ENCODE measurements at places on chromosomes 2 and 18.
A peak's percentile ranks its signal among the peaks of the same experiment; 100 is the strongest.

- no peak for DNase-seq
Measured at GRCh38 chr18:22838221-22838620, 94.9 kb upstream of the RBBP8 start.

DNA sequence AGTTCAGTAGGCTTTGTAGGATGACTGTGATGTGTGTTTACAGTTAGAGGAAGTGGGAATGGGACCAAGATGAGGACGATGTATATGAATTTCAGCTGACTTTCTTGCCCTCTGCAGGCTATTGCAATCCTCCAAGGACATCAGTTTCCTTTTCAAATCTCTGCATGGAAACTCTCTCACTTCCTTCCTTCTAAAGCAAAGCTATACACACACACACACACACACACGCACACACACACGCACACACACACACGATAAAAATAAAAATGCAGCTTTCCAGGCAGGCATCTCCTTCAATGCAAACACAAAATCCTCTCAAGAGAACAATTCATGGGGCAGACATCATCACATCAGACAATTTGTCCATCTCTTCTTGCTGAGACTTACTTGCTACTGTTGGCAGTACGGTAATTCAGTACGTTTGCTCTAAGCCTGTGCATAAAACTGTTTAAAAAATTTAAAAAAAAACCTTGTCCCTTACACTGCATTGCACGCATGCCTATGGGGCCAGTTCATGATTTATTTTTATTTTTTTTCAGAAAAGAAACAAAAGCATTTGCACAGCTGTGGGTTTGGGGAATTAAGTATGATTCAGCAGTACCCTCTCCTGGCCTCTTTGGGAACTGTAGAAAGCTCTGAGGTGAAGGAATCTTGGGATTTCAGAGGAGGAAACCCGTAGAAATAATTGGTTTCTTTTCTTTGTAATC lies 27.1 kb upstream of the ICOS start:
- no peak for DNase-seq

DNA sequence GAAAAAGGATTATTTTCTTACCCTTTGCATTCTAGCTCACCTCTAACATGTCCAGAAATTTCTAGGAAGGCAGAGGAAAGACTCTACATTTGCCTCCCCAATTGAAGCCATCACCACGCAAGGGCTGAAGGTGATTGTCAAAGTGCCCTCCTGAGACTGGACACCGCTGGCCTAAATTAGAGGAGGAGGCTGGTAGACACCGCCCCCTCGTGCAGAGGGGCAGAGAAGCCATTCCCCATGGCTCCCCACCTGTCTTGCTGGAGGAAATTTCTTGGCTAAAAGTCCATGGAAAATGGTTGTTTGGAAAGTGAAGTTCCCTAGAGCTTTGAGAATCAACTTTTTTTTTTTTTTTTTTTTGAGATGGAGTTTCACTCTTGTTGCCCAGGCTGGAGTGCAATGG lies 31.3 kb upstream of the CREB1 start:
- DNase-seq, result no peak

- DNase-seq, result no peak
Measured at GRCh38 chr2:123651151-123651550, 373.9 kb upstream of the CNTNAP5 start.

- DNase-seq, result no peak
Measured at GRCh38 chr2:32360416-32360815, 3.6 kb downstream of the BIRC6 start.

DNA sequence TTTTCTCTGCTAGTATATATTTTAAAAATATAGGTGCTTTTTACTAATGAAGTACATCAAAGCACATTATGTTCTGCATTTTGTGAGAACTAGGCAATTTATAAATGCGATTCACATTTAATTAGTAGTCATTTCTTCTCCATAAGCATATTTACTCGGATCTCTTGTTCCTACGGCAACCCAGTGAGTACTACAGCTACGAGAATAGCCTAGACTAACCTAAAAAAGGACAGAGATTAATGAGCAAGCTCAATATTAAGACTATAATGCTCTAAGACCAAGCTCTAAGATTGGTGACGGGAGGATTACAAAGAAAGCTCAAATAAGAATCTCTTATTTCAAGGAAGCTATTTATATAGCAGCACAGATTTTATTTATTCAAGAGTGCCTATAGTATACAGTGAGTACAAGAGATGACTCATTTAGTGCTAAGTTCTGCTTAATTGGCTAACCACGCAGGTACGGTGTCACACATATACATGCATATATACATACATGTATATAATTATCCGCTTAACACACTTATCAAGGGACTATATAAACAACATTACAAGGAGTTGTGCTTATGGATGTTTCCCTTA lies 364.7 kb downstream of the GPD2 start:
- DNase-seq, result no peak

- no peak for DNase-seq
Measured at GRCh38 chr2:27717070-27717795, 53.5 kb downstream of the SLC4A1AP start.

- no peak for DNase-seq
Measured at GRCh38 chr2:176567361-176567760, 298.1 kb downstream of the MTX2 start.

- DNase-seq, result no peak
Measured at GRCh38 chr2:6921321-6921922, 4.2 kb downstream of the RNF144A start.

DNA sequence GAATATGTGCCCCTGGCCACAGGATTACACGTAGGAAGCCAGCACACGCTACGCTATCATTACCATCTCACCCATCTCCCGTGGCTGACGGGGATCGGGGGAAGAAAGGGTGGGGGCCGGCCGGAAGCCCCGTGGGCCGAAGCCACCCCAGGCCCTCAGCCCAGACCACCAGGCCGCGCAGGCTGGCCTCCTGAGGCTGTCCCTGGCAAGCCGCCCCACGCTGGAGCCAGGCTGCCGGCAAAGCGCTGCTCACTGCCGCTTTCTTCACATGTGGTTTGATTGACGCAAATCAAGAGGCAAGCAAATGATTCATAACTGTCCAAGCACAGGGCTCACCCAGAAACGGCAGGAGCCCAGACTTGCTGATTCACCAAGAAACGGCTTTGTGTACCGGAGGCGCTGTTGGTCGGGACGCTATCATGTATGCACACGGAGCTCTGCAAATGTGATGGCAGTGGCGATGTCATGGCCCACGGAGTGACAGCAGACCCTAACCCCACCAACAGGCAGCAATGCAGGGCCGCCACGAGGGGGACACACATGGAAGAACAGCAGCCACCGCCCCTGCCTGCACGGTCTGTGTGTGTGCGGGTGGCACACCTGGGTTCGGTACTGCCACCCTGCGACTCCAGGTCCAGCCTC lies 125.7 kb downstream of the HDAC4 start:
- DNase-seq, result peak; percentile 71

DNA sequence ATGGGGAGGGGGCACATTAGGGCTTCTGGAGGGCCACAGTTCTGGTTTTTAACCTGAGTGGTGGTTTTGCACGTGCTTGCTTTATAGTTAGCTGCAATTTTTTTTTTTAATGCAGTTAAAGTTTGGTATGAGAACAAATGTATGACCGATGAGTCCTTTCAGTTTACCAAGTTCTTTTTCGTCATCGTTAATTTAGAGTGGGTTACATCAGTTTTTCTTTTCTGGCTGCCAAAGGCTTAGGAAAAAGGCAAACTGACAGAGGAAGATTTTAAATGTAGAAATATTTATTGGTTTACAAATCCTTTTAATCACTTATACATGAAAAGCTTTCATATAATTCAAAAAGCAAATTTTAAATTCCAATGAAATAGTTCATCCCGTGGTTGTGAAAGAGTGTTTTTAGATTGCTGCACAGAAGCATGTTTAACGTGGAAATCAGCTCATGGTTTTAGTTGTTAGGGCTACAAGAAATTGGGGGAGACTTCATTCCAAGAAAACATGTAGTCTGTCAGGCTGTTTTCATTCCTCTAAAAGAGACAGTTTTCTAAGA lies 82.9 kb downstream of the MSH2 start:
- no peak for DNase-seq

- DNase-seq, result peak; percentile 12
Measured at GRCh38 chr2:225052703-225053102, 10.4 kb upstream of the DOCK10 start.

DNA sequence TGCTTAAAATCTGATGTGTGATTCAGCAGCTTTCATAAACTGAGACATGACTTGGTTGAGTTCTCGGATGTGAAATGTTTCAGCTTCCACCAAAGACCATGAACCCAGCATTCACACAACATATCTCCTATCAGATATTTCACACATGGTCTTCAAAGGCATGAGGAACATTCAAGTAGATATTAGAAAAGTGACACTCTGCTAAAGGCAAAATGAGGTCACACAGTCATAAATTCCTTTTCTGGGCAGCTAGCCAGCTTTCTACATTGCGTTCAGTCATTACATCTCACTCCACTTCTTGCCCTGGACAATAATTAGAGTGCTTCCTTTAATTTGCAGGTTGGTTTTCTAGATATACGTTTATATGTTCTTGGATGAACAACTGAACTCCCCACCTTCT lies 96.7 kb downstream of the GAREM1 start:
- no peak for DNase-seq

DNA sequence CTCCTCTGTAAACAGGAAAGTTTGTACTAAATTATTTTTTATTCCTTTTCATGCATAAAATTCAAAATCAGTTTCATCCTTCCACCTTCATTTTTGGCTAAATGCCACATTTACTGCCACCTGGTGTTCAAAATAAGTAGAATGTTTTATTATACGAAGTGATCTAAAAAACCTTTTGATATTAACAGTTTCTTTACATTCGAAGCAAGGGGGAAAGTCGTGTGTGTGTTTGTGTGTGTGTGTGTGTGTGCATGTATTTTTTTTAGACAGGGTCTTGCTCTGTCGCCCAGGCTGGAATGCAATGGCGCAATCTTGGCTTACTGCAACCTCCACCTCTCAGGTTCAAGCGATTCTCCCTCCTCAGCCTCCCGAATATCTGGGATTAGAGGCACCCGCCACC lies 9.0 kb upstream of the SCN9A start:
- no peak for DNase-seq

DNA sequence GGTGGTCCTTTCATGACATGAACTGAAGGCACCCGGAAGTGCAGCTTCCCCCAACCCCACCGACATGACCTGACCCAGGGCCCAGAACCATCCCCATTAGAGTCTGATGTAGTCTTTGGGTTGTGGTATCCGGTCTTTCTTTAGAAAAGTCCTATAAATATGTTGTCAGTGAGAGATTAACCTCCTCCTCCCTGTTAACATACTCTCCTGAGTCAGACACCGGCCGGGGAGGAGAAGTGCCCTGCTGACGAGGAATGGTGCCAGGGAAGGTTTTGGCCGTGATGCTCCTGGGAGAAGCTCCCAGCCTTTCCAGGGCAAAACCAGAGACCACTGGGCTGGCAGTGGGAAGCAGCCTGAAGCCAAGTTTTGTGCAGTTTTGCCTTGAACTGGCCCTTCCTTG lies 109.0 kb downstream of the LAMA3 start:
- DNase-seq, result no peak

- no peak for DNase-seq
Measured at GRCh38 chr18:12828116-12829051, 55.7 kb downstream of the PTPN2 start.

- DNase-seq, result no peak
Measured at GRCh38 chr2:239161711-239162140, 239.1 kb downstream of the HDAC4 start.

DNA sequence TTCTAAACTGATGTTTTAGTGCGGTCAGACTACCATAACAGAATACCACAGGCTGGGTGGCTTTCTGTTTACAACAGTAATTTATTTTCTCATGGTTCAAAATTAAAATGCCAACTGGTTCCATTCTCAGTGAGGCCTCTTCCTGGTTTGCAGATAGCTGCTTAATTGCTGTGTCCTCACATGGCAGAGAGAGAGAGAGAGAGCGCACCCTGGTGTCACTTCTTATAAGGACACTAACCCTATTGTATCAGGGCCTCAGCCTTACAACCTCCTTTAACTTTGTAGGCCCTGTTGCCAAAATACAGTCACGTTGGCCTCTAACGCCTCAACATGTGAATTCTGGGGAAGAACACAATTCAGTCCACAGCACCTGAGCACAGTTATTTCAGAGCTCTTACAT lies 37.5 kb upstream of the ZNF385B start:
- no peak for DNase-seq

GRCh38 chr2:213818436-213818835 lies 534.2 kb downstream of the SPAG16 start:
- DNase-seq, result no peak

DNA sequence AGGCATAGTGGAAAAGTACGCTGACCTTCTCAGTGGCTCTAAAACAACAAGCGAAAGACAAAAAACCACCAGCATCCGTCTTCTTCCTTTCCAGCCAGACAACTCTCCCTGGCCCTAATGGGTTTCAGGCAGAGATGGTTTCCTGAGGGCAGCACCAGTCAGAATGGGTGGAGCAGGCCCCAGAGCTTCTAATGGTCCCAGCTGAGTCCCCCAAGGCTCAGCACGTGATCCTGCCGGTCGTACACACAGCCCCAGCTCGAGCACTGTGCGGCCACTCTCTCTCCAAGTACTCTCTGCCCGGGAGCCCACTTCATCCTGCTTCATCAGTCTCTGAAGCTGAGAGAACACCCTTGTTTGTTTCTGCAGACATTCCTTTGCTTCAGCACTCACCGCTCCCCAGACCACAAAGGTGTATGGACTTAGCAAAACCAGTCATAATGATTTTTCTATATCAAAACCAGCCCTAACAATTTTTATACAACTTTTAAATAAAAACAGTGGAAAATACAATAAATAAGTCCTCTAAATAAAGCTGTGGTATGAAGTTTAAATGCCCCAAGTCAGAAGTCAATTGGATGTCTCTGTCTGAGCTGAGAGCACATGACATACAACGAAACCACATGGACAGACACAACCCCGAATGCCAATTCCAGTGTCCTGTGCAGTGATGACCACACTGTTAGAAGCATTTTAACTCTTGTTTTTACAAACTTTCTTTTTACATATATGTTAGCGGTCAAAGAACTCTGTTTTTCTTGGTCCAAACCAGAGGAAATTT lies 63.9 kb downstream of the PARD6G start:
- no peak for DNase-seq

DNA sequence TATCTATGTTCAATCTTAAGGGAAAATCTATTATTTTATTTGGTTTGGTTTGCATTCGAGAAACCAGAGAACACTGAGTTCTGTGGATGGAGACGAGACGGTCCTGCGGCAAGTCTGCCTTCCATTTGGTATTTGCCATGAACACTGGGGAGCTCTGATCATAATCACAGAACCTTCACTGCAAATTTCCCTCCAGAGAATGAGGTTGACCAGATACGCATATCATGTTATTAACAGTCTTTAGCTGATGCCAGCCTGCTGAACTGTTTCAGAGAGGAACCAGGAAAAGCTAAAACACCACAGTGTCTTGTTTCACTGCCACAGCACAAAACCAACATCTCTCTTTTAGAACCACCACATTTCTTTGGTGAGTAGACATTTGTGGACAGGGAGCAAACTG lies 269.4 kb upstream of the AGAP1 start:
- DNase-seq, result no peak

GRCh38 chr2:88828397-88829137 lies 137.1 kb downstream of the RPIA start:
- no peak for DNase-seq

Data from activated gamma-delta T cell treated with anti-CD3 and anti-CD28 coated beads, Interleukin-2, amount 50 U/mL, for 16 hours (primary cell).